ENCODE measurements at places on chromosomes 4 and X.

- no peak for DNase-seq
Measured at GRCh38 chr4:92516450-92516849, 212.7 kb downstream of the GRID2 start.

DNA sequence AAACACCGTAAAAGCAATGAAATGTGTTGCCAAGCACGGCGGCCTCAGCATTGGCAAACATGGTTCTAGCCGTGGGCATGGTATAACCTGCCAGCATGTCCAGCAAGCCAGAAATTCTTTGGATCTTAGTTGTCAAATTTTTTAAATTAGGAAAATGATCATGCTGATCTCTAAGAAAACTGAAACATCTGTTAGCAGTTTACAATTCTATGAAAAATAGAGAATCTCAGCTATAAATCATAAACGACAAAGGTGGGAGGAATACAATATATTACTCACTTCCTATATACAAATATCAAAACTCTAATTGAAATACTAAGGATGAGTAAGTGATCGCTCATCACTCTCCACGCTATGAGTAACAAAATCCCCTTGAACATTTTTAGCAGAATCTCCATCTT, 130.3 kb downstream of the ADGRA3 start:
- no peak for DNase-seq

DNA sequence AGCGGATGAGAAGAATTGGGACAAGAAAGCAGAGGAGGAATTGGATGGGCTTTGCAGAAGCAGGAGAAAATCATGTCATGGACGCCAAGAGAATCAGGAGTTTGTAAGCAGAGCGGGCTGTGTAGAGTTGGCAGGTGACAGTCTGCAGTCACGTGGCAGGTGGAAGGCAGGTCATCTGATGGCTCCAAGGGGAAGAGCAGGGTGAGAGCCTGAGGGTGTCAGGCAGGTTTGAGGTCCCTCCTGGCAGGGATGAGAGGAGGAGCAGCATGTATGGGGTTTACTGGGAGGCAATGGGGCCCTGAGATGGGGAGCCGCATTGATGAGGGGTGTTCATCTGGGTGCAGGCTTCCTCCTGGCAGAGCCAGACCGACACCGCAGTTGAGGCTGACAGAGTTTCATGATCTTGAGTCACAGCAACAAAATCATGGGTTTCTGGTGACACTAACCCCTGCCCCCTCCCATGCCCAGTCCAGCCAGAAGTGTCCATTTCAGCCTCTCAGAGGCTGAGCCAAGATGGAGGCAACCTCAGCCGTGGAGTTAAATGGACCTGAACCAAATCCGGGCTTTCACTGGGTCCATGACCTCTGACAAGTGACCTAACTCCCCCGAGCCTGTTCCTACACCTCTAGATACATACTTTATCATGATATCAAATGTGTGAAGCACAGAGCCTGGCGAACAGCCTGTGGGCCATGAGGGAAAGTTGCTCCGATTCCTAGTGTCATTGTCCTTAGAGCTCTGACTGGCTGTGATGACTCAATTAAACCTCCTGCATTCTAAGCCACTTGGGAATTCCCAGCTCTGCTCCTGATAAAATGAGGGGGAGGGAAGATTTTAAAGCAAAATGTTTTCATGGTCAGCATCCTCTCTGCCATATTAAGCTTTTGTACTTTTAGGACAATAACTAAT, 36.1 kb downstream of the EVC start:
- DNase-seq: no peak

GRCh38 chr4:107017443-107018343, 18.4 kb downstream of the DKK2 start:
- no peak for DNase-seq

DNA sequence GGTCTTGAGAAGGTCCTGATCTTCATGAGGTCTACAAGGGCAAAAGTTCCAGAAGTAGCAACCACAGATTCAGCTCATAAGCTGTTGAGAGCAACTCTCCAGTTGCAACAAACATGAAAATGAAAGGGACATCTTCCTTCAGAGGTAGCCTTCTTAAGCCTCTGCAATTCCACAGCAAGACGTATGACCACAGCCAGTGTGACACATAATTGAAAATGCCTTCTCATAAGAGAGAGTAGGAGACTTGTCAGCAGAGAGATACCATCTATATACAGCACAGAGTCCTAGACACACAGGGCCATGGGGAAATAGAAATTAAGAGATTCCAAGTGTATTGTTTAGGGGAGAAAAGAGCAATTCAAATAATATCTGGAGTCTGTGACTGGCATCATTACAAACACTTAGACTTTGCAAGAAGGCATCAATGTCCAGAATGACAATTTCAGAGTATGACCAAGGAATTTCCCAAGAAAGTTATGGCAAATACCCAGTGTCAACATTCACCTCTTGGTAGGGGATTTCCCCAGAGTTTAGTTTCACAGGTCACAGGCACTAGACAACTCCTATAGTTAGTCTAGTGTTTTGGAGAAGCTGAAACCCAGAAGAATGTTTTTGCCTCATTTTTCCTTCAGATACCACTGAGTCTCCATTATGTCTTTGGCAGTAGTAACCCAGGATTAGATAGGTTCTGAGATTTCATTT, 340.3 kb downstream of the ZNF674 start:
- DNase-seq: no peak

DNA sequence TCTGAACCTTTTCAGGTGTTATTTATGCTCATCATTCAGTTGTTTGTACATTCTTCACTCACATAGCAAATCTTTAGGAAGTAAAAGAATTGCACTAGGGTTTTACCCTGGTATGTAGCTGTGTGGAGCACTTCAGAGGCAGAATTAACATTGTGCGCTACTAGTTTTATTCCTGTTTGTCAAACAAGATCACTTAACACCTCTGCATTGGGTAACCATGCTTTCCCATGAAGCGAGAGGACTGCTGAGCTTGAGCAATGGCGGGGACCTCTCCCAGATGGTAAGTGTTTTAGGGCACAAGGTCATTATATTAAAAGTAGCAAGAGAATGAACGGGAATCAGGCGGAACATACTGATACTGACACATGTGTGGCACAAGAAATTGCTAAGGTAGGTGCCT, 59.2 kb downstream of the SHROOM3 start:
- DNase-seq: no peak

DNA sequence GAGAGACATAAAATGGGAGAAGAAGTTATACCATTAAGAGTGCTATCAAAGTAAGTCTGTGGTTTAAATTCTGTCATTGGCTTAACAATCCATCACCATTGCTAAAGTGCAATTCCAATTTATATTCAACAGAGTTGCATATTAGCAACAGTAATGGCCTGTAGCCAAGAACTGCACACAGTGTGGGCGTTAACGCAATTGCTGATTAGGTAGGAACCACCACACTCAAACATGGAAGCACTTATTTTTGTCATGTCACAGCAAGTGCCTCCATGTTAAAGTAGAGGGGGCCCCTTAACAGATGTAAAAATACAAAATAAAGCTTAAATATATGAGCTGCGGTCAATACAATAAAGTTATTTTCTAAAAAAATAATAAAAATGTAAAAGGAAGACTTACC, 10.8 kb downstream of the LARP7 start:
- DNase-seq: no peak

- DNase-seq: no peak
Measured at GRCh38 chr4:6617246-6617645, 23.2 kb upstream of the MRFAP1 start.

DNA sequence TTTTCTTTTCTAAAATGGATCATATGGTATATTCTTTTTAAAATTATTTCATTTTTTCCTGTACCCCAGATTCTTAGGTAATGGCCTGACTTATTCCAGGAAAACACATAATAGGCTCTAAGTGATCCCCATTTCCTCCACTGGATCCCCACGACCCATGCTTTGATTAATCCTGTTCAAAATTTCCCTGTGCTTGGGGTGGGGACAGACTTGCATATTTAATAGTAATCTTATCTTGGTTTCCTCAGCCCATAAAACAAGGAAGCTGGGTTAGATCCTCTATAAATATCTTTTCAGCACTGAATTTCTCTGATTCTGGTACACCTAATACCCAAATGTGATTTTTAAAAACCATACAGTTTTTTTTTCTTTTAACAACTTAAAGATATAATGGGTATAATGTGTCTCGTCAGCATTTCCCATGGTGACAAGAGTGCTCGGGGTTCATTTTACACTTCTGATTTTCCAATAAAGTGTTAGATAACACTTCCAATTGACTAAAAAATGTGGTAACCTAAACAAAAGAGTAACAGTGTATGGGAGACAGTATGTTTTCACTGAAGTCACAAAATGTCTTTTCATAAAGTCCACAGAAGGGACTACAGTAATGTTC, 693.5 kb upstream of the TENM3 start:
- DNase-seq: no peak

GRCh38 chr4:15005474-15006115, 3.3 kb downstream of the CPEB2 start:
- no peak for DNase-seq

DNA sequence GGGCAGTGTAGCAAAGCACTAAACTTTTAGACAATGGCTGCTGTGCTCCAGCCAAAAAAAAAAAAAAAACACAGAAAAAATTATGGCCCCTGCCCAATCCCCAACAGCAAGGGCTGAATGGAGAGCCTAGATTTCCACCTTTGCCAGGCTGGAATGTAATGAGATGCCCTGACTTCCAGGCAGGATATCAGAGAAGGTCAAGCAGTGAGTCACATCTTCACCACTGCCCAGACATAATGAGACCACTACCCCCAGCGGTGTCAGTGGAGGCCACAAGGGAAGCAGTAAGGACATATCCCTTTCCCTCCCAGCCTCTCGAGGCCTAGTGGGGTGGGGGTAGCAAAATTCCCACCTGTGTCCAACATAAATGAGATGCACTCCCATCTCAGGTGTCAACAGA, 216.3 kb upstream of the LEF1 start:
- DNase-seq: no peak

DNA sequence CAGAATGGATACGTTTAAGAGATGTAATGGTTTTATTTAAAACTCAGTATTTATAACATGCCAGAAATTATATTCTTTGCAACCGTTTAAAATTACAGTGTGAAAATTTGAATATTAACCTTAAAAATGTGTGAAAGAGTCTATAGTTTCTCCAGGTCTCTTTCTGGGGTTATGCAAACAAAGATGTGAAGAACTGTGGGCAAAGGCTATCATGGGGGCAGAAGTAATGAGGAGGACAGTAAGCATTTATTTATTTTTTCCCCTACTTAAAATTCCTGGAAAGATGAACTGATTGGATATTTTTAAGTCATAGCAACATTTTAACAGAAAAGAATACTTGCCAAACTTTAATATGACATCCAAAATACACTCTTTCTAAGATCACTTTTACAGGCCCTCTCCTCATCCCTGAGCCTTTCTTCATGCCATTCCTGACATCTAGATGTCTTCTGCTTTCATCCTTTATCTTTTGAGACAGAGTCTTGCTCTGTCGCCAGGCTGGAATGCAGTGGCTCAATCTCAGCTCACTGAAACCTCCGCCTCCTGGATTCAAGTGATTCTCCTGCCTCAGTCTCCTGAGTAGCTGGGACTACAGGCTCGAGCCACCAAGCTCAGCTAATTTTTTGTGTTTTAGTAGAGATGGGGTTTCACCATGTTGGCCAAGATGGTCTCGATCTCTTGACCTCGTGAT, 46.1 kb downstream of the TMEM131L start:
- no peak for DNase-seq

- DNase-seq: no peak
Measured at GRCh38 chr4:6909970-6910339, 329 bp downstream of the TBC1D14 start.

GRCh38 chr4:28009541-28009940, 1148.9 kb downstream of the STIM2 start:
- no peak for DNase-seq

DNA sequence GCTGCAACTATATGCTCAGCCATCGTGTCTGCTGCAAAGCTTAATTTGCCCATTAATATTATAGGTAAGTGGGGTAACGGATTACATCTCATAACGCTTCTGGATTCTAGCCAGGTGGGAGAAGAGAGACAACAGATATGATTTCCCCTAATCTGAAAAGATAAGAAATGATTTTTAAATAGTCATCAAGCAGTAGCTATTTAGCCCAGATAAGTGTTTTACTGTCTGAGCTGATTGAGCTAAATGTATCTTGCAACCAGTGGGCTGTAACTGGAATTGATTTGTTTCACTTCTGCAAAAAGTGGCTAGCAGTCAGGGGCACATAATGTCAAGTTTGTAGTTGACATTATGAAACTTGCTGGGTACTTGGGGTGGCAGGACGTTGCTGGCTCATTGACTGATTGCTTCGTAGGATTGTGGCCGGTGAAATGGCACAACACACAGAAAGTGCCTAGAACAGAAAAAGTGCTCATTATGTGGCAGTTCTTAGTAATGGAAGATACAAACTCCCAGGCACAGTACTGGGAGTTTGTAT, 18.5 kb downstream of the LAP3 start:
- no peak for DNase-seq

DNA sequence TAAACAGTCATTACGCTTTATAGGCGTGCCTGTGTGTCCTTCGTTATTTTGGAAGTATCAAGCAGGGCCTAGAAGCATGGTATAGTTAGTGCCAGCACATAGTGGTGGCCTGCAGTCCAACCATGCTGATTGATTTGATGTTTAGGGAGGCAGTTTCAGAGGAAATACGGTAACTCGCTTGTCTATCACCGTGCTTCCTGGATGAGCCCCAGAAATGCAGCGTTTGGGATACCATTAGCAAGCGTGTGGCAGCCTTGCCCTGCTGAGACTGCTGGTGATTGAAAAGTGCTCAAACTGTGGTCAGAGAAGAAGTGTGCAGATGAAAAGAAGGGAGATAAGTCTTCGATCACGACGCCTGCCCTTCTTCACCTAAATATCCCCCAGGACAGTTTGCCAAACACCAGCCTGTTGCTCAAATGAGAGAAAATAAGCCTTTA, 158.4 kb downstream of the CHIC2 start:
- DNase-seq: no peak

GRCh38 chr4:6222761-6223292, 22.5 kb upstream of the JAKMIP1 start:
- DNase-seq: no peak

- DNase-seq: no peak
Measured at GRCh38 chr4:16626945-16627344, 271.5 kb downstream of the LDB2 start.

- DNase-seq: no peak
Measured at GRCh38 chr4:36841583-36842326, 402.8 kb upstream of the NWD2 start.

GRCh38 chr4:10442976-10443375, 14.2 kb downstream of the ZNF518B start:
- no peak for DNase-seq

- no peak for DNase-seq
Measured at GRCh38 chrX:18973527-18974192, 10.3 kb downstream of the PHKA2 start.

Data from CD8-positive, alpha-beta T cell (primary cell).